HFF-Myc (cell line): ENCODE measurements at places on chromosomes 5 and 9.

- no peak for DNase-seq
These were observed 10.7 kb downstream of the OR2V1 start for GRCh38 chr5:181120306-181120705.

- no peak for DNase-seq
These were observed 5.5 kb downstream of the PCDH1 start for GRCh38 chr5:141872496-141873356.

- no peak for DNase-seq
These were observed 199.3 kb downstream of the NMUR2 start for GRCh38 chr5:152205804-152206203.

- DNase-seq = no peak
These were observed 82.9 kb upstream of the SNX2 start for GRCh38 chr5:122691931-122692330.

DNA sequence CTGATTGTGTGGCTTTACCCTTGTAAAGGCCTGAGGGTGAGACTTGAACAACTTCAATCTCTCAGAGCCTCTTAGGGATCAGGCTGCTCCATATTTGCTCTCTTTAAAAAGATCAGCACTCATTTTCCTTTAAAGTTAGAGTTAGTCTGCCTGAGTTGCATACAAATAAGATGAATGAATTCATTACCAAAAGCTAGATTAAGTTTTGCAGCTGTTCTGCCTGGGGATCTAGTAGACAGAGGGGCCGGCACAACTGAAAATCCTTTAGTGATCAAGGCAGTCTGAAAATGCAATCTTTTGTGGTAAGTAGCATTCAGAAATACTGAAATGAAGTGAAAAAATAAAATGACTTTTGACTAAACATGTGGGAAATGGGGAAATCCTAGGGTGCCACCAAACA lies 264.0 kb downstream of the MAN2A1 start:
- no peak for DNase-seq

DNA sequence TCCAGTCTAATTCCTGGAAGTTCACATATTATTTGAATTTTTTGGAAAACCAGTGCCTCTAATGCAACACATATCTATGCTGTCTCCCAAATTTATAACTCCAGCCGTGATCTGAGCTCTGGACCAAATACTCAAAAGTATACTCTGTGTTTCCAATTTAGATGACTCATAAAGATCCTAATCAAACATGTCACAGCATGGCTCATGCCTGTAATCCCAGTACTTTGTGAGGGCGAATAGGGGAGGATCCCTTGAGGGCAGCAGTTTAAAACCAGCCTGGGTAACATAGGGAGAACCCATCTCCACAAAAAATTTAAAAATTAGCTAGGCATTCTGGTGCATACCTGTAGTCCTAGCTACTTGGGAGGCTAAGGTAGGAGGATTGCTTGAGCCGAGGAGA lies 388.0 kb downstream of the CDH12 start:
- no peak for DNase-seq

DNA sequence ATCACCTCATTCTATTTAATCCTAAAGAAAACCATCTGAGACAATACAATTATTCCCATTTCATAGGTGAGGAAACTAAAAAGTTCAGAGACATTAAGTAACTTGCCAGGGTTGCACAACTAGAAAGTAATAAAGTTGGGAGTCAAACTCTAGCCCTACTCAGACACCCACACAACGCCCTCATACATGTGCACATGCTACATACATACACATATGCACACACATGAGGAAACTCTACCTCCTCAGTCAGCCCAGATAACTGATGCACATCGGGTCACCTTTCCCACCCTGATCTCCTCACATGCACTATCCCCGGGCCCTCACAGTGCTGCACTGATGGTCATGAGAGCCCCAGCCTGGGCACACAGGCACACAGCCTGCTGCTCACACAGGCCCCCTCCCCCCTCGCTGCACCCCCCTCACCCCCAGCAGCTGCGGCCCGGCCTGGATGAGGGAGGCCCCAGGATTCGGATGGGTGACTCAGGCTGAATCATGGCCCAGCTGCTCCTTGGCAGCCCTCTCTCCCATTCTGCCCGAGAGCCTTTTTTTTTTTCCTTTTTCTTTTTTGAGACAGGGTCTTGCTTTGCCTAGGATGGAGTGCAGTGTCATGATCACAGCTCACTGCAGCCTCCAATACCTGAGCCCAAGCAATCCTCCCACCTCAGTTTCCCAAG lies 5.0 kb upstream of the GPRIN1 start:
- no peak for DNase-seq

GRCh38 chr5:32339198-32339597 lies 26.5 kb upstream of the MTMR12 start:
- peak; percentile 42 for DNase-seq

DNA sequence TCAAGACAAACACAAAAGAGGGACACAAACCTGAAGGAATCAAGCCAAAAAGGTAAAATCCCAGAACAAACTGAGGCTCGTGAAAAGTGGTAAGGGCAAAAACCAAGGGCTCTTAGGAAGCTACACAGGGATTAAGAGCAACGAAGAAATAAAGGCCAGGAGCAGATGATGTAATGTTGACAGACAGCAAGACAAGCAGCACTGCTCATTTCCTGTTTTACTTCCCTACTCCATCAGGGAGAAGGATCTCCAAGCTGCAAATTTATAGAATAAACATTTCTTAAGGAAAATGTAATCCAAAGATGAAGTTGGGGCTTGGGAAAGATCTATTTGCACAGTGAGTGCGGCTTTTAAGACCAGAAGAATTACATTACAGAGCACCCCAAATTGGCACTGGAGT lies 182.3 kb upstream of the MAP1B start:
- DNase-seq = no peak

DNA sequence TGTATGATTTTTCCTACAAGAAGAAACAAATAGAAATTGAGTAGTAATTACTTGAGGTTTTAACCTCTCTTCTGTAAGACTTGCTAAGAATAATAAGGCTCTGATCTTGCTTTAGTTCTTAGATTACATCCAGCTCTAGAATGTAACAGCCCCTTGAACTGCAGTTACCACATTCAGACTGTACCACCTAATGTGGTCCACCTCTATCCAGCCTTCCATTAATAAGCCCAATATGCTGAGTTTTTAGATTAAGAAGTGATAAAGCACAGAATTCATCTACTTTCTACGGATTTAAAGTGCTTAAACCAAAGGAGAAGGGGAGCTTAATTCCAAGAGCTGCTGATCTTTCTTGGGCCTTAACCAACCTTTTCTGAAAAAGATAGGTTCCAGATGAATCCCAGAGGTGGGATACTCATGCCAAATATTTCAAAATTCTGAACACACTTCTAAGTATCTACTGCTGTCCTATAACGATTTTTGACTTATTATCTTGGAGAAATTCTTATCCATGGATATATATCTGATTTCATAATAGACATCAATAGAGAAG lies 131.5 kb downstream of the ZNF608 start:
- no peak for DNase-seq

DNA sequence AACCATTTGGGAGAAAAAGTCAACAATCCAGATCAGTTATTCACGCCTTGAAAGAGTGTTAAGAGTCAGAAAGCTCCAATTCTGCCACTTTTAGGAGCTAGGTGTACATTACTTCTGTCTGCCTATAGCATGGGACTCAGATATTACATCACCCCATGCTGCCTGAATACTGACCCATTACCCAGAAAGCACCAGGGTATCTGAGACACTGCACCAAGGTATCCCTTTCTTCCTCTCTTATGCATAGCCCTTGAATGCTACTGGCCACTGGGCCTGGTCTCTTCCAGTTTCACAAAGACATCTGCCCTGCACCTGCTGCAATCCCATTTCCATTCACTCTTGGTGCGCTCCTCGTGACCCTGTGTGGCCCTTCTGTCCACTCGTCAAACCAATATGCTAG lies 2.6 kb downstream of the STRBP start:
- DNase-seq = no peak

DNA sequence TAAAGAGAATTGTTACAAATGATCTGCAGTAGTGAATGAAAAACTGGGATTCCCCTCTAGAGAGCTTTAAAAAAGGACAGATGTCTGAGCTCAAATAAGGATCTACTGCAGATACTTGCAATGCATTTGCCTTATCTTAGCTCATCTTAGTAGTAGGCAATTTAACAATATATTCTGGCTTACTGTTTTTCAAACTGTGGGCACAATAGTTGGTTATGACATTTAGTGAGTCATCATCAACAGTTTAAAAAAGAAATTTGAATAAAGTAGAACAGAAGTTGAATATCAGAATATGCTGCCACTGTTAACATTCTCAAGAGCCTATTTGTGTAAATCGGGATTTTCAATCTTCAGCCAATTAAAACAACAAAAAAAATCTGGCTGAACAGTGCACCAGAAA lies 6.7 kb upstream of the CAST start:
- no peak for DNase-seq

DNA sequence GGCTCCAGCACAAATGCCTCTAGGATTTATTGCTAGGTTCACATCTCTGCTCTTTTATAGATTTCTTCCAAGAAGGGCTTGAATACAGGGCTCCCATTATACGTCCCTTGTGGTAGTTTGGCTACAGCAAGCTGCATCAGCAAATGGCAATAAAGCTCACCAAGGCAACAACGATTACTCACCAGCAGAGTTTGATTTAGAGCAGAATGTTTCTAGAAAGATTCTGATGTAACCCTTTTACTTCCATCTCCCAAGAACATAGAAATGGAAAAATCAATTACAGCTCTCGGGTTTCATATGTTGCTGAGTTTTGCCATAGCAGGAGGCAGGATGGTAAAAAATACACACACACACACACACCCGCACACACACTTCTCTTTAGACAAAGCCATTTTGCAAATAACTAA lies 124.2 kb upstream of the TNPO1 start:
- DNase-seq = no peak

DNA sequence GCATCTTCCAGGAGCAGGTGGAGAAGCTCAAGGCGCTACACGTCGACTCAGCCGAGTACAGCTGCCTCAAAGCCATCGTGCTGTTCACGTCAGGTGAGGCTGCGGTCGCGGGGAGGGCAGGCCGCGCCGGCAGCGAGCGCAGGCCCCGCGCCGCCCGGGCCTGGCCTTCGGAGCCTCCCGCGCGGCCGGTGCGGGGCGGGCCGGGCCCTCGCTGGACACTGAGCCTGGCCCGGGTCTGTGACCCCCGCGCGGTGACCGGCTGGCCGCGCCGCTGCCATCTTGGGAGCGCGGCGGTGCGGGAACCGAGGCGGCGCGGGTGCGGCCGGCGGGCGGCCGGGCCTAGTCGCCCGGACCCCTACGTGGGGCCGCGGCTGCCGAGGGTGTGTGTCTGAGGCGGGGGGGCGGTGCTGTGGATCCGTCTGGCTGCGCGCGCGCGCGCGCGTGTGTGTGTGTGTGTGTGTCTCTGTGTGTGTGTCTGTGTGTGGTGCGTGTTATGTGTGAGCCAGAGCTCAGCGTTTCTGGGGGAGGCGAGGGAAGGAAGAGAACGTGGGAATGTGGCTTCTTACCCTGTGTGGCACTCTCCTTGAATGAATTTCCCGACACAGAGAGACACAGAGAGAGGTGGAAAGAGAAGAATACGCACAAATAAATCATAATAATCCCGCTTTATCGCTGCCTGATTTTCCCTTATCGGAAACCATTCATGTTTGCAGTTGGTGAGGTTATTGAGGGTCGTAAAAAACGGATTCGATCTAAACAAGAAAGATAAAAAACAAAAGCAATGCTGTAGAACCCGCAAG lies 5.5 kb downstream of the NR2F1 start:
- no peak for DNase-seq

DNA sequence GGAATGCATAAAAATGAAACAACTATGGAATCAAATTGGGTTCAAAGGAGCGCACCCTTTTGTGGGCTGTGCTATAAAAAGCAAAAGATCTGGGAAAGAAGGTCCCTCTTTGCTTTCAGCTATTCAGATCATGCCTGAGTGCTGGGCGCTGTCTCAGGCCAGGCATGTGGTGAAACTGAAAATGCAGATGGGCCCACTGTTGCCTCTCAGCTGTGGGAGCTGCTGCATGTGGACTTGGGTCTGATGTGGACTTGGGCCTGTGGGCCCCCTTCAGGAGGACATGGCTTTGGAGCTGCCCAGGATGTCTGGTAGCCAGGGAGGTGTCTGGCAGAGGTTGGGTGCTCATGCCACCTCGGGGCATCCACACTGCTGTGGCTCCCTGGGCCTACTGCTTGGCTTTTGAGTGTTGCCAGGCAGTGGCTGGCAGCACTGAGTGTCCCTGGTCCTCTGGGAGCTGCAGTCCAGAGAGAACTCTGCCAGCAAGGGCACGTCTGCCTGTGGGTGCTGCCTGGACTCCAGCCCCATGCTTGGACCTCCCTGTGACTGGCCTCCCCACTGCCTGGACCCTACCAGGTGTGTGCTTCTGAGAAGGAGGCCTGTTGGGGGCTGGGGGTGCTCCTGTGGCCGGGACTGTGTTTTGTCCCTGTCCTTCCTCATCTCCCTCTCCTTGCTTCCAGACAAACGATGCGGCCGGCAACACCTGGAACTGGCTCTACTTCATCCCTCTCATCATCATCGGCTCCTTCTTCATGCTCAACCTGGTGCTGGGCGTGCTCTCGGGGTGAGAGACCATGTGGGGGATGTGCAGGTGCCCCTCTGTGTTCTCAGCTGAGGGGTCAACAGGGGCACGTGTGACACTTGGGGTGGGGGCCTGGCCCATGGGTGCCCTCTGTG lies 74.3 kb downstream of the CACNA1B start:
- DNase-seq = no peak

DNA sequence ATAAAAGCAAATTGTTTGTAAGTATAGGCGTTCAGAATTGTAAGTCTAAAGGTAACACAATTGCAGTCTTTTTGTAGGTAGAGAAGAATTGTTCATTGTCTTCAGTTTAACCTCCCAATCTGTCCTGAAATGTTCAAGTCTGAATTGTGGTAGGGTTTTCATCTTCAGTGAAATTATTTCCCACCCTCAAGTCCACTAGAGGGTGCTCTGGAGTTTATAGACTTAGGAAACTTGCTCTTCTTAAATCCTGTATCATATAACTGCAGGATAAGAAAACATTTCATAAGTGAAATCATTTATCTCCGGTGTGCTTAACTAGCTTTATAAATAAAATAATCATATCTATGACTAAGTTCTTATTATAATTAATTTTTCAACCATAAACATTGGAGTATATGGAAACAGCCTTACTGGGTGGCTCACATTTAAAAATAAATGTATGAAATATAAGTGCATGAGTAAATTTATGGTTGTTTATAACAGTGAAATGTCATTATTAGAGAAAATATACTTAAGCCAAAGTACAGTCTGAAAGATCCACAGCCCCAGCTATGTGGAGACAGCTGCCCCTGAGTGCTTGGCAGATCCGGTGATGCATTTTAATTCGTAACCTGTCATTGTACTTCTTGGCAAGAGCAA lies 182.4 kb upstream of the OTULINL start:
- peak; percentile 47 for DNase-seq

GRCh38 chr9:109440797-109441287 lies 57.3 kb downstream of the PTPN3 start:
- peak; percentile 71 for DNase-seq
